Activated CD4-positive, alpha-beta memory T cell treated with anti-CD3 and anti-CD28 coated beads, Interleukin-2, amount 10 ng/mL, durations not matched to agents 7 days and 5 days (primary cell): ENCODE measurements at places on chromosomes 5 and 9. TPM values are rescaled to one million over a fixed set of nuclear protein-coding genes. Genes with fewer than 3 reads are reported as not detected.
A peak's percentile ranks its signal among the peaks of the same experiment; 100 is the strongest.

DNA sequence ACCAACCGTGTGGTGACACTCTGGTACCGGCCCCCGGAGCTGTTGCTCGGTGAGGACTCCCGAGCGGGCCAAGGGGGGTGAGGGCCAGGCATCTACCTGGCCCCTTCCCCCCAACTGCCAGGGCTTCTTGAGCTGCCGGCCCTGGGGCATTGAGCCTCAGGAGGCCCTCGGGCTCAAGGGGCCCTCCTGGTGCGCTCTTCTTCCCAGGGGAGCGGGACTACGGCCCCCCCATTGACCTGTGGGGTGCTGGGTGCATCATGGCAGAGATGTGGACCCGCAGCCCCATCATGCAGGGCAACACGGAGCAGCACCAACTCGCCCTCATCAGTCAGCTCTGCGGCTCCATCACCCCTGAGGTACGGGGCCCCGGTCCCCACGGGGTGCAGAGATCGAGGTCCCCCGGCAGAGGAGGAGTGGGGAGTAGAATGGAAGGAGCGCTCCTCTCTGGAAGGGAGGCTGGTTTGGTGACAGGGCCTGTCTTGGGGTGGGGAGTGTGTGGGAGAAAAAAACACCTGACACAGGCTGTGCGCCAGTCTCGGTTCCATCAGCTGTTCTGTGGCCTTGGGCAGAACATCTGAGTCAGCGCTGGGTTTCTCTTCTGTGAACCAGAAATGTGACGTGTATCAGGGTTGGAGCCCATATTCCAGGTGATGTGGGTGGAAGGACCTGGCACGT is 2.6 kb downstream of the CDK9 start:
- peak overlapping the region; percentile 48 for H3K4me3 ChIP-seq
- peak overlapping the region; percentile 61 for H3K27ac ChIP-seq
- peaks cover 63% of the 10 kb centered on the region for H3K36me3 ChIP-seq
- no peaks in the 10 kb centered on the region for H3K27me3 ChIP-seq
- DNase-seq, result peak; percentile 53

DNA sequence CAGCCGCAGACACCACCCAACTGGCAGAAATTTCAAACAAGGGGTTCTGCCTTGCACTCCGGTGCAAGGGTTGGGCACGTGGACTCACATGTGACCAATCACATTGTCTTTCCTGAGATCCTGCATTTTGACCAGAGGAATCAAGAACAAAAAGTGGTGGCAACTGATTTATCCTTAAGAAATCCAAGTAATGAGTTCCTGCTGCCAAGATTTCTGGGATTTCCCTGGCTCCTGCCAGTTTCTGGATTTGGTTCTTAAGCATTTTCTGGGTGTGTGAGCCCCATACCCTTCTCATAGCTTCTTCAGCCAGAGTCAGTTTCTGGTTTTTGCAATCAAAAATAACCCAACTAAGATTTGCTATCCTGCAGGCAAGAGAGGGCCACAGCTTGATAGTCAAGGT is 17.4 kb upstream of the KCNIP1 start:
- peaks cover 13% of the 10 kb centered on the region for H3K27me3 ChIP-seq
- no peak overlapping the region for H3K27ac ChIP-seq
- DNase-seq, result no peak
- no peaks in the 10 kb centered on the region for H3K4me1 ChIP-seq
- no peaks in the 10 kb centered on the region for H3K36me3 ChIP-seq

DNA sequence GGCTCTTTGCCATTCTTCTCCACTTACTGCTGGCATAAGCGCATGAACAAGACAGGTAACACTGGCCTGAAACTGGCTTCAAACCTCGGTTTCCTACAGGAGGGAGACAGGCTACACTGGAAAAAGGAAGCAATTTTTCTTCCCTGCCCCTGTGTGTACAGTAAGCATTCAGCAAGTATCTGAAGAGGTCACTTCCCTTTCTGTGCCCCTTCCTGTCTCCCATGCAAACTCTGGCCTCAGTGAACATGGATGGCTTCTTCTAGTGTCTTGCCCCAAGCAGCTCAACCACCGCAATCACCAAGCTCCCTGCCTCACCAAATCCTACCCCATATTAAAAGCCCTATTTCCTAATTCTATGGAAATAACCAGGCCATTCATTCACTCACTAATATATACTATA is 42.4 kb downstream of the SERINC5 start:
- peaks cover 60% of the 10 kb centered on the region for H3K36me3 ChIP-seq
- H3K27ac ChIP-seq, result peak overlapping the region; percentile 15
- H3K4me1 ChIP-seq, result peaks cover 86% of the 10 kb centered on the region

AK8 gene
- total RNA-seq, result not detected

DNA sequence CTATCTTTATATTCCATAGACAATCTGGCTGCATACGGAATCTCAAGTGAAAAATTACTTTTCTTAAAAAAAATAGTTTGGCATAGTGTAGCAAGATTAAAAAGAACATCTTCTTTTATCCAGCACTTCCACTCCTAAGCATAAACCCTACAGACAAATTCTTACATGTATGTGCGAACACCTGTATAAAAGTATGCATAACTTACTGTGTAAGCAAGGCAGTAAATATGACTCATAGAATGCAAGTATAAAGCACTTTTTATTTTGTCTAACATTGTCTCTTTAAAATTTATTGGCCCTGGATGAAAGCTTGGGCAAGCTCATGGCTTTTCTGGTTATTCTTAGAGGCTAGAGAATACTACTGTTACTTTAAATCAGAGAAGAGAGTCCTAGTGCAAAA is 86.4 kb downstream of the MSX2 start:
- no peaks in the 10 kb centered on the region for H3K27me3 ChIP-seq
- H3K4me3 ChIP-seq, result no peak overlapping the region
- H3K27ac ChIP-seq, result no peak overlapping the region
- H3K4me1 ChIP-seq, result no peaks in the 10 kb centered on the region
- H3K36me3 ChIP-seq, result no peaks in the 10 kb centered on the region

DNA sequence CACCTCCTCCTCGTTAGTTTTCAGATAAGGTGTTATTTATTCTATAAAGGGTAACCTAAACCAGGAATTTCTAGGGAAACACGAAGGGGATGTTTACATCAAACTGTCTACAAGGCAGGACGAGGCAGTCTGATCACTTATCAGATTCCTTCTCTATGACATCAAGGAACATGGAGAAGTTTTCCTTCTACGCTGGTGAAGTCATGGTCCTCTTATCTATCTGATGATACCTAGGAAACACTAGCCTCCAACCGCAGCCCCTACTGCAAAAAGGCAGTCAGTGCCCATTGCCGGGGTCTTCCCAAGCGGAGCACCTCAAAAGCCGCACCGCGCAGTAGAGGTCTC is 1.5 kb downstream of the MPDZ start:
- no peaks in the 10 kb centered on the region for H3K36me3 ChIP-seq
- H3K4me3 ChIP-seq, result no peak overlapping the region
- H3K27ac ChIP-seq, result no peak overlapping the region
- no peak for DNase-seq
- H3K27me3 ChIP-seq, result peaks cover 10% of the 10 kb centered on the region

PCDHA1 gene
- total RNA-seq, result not detected

ANKRD31 gene
- total RNA-seq, result 0.05 TPM

GRCh38 chr5:170302653-170303501 is 5.3 kb upstream of the LCP2 start:
- H3K27me3 ChIP-seq, result no peaks in the 10 kb centered on the region
- H3K36me3 ChIP-seq, result no peaks in the 10 kb centered on the region
- peak; percentile 72 for DNase-seq
- H3K27ac ChIP-seq, result peak overlapping the region; percentile 84
- H3K4me3 ChIP-seq, result peak overlapping the region; percentile 54

DNA sequence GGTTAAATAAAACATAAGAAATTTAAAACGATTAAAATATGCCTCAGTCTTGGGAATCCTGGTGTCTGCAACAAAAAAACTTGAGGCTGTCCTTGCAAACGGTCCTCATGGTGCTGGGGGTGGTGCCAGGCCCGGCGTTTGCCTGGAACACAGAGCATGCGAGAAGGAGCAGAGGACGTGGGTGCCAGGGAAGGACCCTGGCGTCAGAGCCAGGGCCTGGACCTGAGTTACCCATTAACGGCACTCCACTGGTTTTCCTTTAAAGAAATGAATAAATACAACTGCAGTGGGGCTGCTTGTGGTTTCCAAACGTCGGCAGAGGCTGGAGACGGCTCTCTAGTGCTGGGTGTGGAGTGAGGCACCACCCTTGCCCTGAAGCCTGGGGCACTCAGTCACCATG is at the start of gene SLC6A18:
Gene SLC6A18 (plus strand): TSS at position 301 of the 400 bp plus-strand sequence. CDS start 97 bp downstream, at position 398.
- no peaks in the 10 kb centered on the region for H3K27me3 ChIP-seq
- no peak for DNase-seq
- no peak within 1 kb of the TSS for H3K4me3 ChIP-seq

ZDHHC11 gene
- total RNA-seq, result 6.6 TPM

DNA sequence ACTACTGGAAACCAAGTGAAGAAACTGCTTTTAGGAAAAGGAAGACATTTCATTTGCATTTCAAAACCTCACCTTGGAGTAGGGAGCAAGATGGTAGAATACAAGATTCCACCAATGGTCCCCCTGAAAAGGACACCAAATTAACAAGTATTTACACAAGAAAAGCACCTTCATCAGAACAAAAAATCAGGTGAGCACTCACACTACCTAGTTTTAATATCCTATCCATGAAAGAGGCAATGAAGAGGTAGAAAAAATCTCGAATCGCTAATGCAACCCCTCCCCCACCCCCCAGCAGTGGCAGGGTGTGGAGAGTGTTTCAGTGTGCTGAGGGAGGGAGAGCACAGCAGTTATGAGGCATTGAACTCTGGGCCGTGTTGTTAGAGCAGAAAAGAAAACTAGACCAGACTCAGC is 1397.0 kb upstream of the C9orf72 start:
- no peak for DNase-seq
- no peaks in the 10 kb centered on the region for H3K27me3 ChIP-seq
- no peaks in the 10 kb centered on the region for H3K4me1 ChIP-seq
- H3K27ac ChIP-seq, result no peak overlapping the region

DNA sequence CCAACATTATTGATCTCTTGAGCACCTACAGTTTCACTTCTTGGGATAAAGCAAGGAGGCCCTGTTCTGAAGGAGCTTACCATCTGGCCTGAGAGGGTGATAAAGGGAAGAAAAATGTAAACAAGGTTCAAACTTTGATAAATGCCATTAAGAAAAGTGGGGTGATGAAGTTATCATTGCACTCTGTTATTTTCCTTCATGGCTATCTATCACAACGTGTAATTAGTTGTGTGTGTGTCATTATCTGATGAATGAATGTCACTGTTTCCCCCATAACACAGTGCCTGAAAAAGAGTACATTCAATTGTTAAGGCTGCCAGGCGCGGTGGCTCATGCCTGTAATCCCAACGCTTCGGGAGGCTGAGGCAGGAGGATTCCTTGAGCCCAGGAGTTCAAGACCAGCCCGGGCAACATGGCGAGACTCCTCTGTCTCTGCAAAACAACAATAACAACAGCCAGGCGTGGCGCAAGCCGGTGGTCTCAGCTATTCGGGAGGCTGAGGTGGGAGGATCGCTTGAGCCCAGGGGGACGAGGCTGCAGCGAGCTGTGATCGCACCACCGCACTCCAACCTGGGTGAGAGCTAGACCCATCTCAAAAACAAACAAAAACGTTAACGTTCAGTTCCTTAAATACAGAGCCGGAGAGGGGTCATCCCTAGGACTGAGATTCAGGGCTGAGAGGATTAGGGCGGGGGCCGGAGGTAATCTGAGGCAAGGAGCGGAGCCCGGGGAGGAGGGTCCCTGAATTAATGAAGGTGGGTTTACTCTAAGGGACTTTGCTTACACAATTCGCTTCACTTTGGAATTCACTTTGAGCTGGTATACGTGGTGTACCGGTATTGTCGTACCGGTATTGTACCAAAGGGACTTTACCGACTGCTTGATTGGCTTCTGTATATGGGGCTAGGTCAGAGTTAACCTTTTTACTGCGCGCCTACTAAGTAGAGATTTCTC is 917 bp downstream of the NHP2 start:
- DNase-seq, result no peak
- H3K27me3 ChIP-seq, result no peaks in the 10 kb centered on the region
- H3K4me1 ChIP-seq, result peaks cover 55% of the 10 kb centered on the region
- H3K36me3 ChIP-seq, result peaks cover 25% of the 10 kb centered on the region
- H3K27ac ChIP-seq, result peak overlapping the region; percentile 81

ZNF474 gene
- total RNA-seq, result not detected

- H3K27me3 ChIP-seq, result peaks cover 8% of the 10 kb centered on the region
- no peak for DNase-seq
Measured at GRCh38 chr9:134377976-134378375, 51.7 kb downstream of the RXRA start.
